ENCODE measurements at places on chromosomes 3 and 15. TPM values are rescaled to one million over a fixed set of nuclear protein-coding genes. Genes with fewer than 3 reads are reported as not detected.

TMEM266 gene
- not detected for total RNA-seq

GRCh38 chr3:72008226-72008996 lies 223.5 kb upstream of the PROK2 start:
- DNase-seq = no peak

DNA sequence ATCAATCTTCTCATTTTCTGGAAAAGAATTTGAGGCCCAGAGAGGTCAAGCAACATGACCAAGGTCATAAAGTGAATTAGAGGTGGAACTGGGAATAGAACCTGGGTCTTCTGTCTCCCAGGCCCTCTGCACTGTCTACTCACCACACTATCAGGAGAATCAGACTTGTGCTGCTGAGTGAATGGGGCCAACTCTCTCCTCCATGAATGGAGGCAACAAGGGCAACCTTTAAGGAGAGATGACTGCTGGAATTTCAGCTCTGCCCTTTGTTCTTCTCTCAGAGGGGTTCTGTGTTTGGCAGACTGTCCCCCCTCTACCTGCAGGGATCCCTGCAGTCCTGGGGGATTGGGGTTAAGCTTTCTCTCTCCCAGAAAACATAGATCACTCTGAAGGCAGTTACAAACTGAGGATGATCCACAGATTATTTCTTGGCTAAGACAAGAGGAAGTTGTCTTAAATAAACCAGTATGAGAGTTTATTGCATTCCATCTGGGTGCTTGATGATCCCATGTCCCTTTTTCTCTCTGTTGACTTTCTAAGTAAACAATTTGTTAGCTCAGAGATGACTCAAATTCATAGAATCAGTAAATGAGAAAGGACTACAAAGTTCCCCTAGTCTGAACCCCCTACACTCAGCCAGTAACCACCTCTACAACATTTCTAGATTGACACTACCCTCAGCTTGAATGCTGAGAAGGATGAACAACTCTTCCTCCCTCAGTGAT lies 99.0 kb upstream of the LIPC start:
- peak; percentile 85 for DNase-seq

DNA sequence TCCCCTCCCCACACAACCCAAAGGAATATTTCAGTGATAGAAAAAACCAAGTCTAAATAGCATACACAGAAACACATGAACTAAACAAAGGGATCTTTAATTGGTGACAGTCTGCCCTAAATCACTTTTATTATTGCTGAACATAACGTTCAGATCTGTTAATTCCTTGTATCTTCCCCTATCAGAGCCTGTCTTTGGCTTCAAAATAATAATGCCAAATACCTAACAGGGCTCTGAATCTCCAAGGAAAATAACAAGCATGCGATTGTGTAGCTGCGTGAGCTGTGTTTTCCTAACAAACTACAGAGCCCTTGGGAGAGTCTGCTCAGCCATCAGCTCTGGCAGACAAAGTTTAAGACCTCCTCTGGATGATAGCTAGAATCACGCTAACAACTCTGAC lies 1010.1 kb downstream of the ROBO1 start:
- no peak for DNase-seq

DNA sequence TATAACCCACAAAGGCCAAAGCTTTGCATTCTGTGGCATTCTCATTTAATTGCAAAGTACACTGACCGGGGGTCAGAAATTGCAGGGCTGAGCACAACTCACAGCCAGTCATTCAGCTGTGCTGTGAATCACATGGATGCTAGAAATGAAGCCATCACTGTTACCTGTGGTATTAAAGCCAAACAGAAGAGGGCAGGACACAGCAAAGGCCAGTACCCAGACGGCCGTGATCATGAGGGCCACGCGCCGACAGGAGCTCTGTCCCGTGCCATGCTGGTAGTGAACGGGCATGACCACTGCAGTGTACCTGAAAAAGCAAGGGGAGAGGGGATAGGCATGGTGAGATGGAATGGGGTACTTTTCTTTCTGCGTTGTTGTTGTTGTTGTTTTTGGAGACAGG lies 31.6 kb downstream of the DRD3 start:
- DNase-seq = no peak

Data from PC-3 (cell line).